ENCODE measurements at places on chromosomes 7 and 10.

DNA sequence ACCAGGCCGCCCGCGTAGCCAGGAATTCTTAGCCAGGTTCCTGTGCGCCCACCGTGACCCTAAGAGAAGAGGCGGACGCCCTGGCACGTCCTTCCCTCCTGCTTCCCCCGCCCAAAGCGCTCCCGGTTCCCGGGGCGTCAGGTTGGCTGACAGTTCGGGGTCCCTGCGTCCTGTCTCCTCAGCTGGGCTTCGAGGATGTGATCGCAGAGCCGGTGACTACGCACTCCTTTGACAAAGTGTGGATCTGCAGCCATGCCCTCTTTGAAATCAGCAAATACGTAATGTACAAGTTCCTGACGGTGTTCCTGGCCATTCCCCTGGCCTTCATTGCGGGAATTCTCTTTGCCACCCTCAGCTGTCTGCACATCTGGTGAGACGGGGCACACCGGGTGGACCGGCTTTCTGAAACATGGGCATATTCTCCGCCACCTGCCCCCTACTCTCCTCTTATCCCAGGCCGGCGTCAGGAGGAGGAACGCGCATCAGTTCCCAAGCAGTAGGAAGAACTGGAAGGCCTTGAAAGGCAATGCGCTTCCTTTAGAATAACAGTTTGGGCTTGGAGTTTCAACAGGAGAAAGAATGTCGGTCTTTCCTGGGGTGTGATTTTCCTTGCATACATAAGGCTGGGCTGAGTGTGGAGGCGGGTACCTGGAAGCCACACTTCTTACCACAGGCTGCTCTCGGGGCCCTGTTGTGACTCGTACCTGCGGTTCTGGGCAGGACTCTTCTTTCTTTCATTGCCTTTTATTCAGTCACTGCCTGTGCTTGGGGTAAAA is 728 bp downstream of the CAV2 start:
- peak; percentile 9 for DNase-seq

DNA sequence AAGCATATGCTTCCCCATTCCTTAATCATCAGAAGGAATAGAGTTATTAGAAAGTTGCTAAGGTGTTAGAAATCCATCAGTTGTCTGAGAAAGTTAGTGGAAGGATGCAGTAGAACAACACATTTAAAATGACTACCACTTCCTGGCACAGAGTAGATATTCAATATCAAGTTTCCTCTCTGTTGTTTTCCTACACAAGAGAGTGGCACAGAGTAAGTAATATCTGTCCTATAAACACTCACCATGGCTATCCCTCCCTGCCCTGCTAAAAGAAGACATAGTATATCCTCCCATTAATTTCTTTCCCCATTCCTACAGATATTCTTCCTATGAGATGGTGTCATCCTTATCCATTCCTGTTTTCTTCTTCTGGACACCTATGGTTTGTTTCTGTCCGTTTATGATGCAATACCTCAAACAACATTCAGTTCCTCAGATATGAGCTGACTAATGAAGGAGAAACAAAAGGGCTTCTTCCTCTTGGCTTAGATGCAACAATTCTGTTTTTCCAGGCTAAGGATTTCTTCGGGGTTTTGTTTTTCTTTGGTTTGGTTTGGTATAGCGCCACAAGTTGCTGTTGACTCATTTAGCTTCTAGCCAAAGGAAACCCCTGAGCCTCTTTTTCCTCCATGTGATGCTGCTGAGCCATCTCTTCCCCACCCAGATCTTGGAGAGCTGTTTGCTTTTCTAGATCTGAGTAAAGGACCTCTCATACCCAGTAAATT is 32.9 kb upstream of the BPGM start:
- no peak for DNase-seq

GRCh38 chr7:128829391-128830166 is 627 bp upstream of the FLNC start:
- no peak for DNase-seq

GRCh38 chr10:13803566-13804554 is 217.1 kb downstream of the PRPF18 start:
- no peak for DNase-seq

DNA sequence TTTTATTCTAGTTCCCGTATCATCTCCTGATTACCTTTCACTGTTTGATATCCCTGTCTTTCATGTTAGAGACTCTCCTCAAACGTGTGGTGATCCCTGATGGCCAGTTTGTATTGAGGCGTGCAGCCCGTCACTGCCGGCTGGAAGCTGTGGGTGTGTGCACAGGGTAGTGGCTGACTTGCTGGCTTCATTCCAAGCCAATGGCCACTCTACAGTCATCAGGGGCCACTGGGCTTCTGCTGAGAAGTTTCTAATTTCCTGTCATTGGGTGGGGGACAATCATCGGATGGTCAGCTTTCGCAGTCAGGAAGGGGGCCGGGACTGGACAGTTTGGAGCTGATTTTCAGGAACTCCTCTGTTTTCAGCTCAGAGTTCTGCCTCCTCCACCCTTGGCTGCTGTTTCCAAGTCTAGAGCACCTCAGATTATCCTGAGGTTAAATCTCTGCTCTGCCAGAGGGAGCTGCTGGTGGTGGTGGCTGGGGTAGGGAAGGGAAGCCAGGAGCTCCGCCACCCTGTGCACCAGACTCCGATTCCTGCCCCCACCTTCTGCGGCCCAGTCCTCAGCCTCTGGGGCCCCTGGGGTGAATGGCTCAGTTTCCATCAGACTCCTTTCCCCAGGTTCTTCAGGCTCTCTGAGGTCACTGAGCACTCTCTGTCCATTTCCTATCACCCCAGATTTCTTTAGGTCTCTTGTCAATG is 34.9 kb downstream of the BAIAP2L1 start:
- no peak for DNase-seq
